ENCODE measurements at places on chromosomes 16 and 17. TPM values are rescaled to one million over a fixed set of nuclear protein-coding genes. Genes with fewer than 3 reads are reported as not detected.

GRCh38 chr16:11215935-11216556 is 40.0 kb downstream of the SOCS1 start:
- DNase-seq, result no peak

- no peak for DNase-seq
These were observed 430 bp downstream of the BCAS3 start for GRCh38 chr17:60678118-60678444.

DNA sequence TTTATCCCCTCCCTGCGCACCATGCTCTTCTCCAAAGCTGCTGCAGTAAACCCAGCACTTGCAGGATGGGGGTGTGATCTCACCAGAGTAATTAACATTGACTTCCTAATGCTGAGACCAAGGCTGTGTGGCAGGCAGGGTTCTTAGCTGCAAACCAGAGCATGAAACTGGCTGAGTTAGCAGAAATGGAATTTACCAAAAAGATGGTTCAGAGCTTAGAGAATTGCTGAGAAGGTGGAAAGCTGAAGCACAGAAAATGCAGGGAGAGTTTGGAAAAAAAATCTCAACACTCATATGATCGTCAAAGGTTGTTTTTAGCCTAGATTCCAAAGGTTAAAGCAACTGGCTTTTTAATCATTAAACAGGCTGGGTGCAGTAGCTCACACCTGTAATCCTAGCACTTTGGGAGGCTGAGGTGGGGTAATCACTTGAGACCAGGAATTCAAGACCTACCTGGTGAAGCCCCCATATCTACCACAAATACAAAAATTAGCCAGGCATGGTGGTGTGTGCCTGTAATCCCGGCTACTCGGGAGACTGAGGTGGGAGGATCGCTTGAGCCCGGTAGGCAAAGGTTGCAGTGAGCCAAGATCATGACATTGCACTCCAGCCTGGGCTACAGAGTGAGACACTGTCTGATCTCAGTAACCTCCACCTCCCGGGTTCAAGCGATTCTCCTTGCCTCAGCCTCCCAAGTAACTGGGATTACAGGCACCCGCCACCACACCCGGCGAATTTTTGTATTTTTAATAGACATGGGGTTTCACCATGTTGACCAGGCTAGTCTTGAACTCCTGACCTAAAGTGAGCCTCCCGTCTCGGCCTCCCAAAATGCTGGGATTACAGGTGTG is 6.0 kb upstream of the TXNDC11 start:
- no peak for DNase-seq

DNA sequence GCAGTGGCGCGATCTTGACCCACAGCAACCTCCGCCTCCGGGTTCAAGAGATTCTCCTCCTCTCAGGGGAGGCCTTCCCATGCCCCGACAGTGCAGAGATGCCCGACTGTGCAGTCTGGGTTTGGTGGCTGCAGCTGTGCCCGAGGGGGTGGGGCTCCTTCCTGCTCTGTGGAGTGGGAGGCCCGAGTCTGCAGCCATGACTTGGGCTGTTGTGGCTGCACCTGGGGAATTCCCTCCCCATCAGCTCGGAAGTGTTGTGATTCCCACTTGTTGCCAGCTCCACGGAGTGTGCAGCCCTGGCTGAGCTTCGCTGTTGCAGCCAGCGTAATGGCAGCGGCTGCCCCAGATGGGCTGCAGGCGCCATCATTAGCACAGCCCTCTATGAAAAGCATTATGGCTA is 66.4 kb upstream of the SMIM36 start:
- DNase-seq, result no peak

DNA sequence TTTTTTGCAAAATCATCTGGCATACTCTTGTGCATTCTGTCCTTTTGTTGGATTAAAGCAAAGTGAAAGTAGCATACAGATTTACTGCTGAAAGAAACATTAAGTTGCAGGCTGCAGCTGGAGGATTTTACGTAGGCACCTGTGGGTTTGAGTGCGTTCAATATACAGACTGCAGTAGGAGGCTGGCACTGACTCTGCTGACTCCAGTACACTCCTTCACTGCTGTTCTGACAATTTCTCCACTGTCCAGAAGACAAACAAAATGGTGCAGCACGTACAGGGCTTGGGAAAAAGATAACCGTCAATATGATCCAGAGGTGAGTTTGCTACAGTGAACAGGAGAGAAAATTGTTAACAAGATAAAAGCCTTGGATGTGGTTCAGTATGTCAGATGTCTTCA is 73.3 kb downstream of the TANC2 start:
- DNase-seq, result no peak

- DNase-seq, result no peak
These were observed 17.9 kb downstream of the MYO18A start for GRCh38 chr17:29162082-29162908.

GRCh38 chr16:57360321-57360935 is 1.8 kb downstream of the CCL22 start:
- DNase-seq, result no peak

GRCh38 chr16:76541070-76541469 is 263.9 kb downstream of the CNTNAP4 start:
- DNase-seq, result no peak

RNF151 gene
- not detected for total RNA-seq

SEC14L5 gene
- total RNA-seq, result not detected

Data from pulmonary artery endothelial cell (primary cell).